ENCODE measurements at places on chromosomes 13 and 19. TPM values are rescaled to one million over a fixed set of nuclear protein-coding genes. Genes with fewer than 3 reads are reported as not detected.

The TRIM13 gene
- total RNA-seq, result 38.5 TPM

The GFY gene
- total RNA-seq, result not detected

DNA sequence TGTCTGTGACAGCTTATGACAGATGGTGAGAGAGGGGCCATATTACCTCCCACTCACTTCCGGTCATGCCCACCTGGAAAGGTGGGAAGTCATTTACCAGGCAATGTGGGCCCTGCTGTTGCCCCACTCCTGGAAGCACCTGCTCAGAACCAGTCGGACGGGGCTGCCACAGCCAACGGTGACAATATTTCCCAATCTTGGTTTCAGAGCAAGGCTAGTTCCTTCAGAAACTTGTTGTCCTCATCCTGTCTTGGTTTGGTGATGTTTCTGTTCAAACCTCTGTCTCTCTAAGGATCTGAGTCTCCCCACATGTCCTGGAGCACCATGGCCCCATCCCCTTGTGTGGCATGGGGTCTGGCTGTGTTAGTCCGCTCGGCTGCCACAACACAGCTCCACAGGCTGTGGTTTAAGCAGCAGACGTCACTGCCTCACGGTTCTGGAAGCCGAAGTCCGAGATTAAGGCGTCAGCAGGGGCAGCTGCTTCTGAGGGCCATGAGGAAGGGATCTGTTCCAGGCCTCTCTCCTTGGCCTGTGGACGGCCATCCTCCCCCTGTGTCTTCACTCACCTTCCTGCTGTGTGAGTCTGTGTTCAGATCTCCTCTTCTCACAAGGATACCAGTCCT is 31.5 kb upstream of the SLC15A1 start:
- no peak for DNase-seq
- peaks cover 21% of the 10 kb centered on the region for H3K27me3 ChIP-seq
- H3K4me1 ChIP-seq, result no peaks in the 10 kb centered on the region
- no peaks in the 10 kb centered on the region for H3K36me3 ChIP-seq
- no peak overlapping the region for H3K27ac ChIP-seq
- H3K4me3 ChIP-seq, result no peak overlapping the region

- no peak for DNase-seq
- H3K27me3 ChIP-seq, result no peaks in the 10 kb centered on the region
- no peak overlapping the region for H3K27ac ChIP-seq
These were observed 81.7 kb upstream of the DOCK9 start for GRCh38 chr13:99059498-99060075.

DNA sequence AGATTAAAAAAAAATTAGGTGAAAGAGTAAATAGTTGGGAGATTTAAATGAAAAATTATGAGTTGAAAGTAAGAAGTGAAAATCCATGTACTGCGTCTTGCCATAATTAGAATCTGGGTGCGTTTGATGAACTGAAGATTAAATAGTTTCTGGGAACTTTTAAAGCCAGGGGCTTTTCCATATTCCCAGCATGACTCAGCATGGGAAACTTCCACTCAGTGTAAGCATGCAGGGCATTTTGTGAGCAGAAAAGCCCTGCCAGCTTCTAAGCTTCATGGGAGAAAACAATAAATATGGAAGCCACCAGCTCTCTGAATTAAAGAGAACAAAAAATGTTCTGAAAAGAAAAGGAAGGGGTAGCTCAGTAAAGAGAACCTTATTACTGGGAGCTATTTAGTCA is 62.0 kb upstream of the EDNRB start:
- peaks cover 2% of the 10 kb centered on the region for H3K36me3 ChIP-seq
- no peak overlapping the region for H3K4me3 ChIP-seq
- H3K4me1 ChIP-seq, result peaks cover 14% of the 10 kb centered on the region
- peak overlapping the region; percentile 59 for H3K27ac ChIP-seq

DNA sequence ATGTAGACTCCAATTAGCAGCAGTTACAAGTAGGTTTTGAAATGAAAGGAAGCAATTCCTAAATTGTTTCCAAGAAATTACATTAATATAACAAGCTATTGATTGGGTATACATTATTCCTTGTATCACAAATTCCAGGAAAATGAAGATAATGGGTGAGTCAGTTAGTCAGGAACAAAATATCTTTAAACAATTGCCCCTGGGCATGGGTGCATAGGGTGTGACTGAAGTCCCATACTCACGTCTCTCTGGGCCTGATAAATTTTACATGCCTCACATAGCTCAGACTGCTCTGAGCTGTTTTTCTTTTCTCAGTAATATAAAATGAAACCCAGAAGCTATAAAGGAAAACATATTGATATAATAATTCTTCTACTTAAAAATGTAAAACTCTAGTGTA is 87.8 kb downstream of the FNDC3A start:
- no peak overlapping the region for H3K4me3 ChIP-seq
- peaks cover 10% of the 10 kb centered on the region for H3K36me3 ChIP-seq
- no peaks in the 10 kb centered on the region for H3K27me3 ChIP-seq
- DNase-seq, result no peak
- H3K4me1 ChIP-seq, result peaks cover 11% of the 10 kb centered on the region

GRCh38 chr19:4120559-4121272 is 3.2 kb downstream of the MAP2K2 start:
- H3K27ac ChIP-seq, result peak overlapping the region; percentile 34
- no peaks in the 10 kb centered on the region for H3K27me3 ChIP-seq
- peaks cover 13% of the 10 kb centered on the region for H3K4me1 ChIP-seq
- peaks cover 20% of the 10 kb centered on the region for H3K36me3 ChIP-seq
- no peak for DNase-seq
- no peak overlapping the region for H3K4me3 ChIP-seq

GRCh38 chr13:109465148-109465547 is 321.2 kb downstream of the IRS2 start:
- peaks cover 4% of the 10 kb centered on the region for H3K36me3 ChIP-seq
- H3K27ac ChIP-seq, result no peak overlapping the region
- H3K4me3 ChIP-seq, result no peak overlapping the region
- H3K27me3 ChIP-seq, result no peaks in the 10 kb centered on the region

Measured in mesothelial cell of epicardium (in vitro differentiated cells).